ENCODE measurements at places on chromosomes 7 and 10. TPM values are rescaled to one million over a fixed set of nuclear protein-coding genes. Genes with fewer than 3 reads are reported as not detected.
A peak's percentile ranks its signal among the peaks of the same experiment; 100 is the strongest.

GRCh38 chr7:2452074-2452507 lies 24.1 kb downstream of the GRIFIN start:
- no peak overlapping the region for H3K4me3 ChIP-seq
- no peaks in the 10 kb centered on the region for H3K36me3 ChIP-seq
- peaks cover 4% of the 10 kb centered on the region for H3K4me1 ChIP-seq
- H3K27me3 ChIP-seq, result no peaks in the 10 kb centered on the region

DNA sequence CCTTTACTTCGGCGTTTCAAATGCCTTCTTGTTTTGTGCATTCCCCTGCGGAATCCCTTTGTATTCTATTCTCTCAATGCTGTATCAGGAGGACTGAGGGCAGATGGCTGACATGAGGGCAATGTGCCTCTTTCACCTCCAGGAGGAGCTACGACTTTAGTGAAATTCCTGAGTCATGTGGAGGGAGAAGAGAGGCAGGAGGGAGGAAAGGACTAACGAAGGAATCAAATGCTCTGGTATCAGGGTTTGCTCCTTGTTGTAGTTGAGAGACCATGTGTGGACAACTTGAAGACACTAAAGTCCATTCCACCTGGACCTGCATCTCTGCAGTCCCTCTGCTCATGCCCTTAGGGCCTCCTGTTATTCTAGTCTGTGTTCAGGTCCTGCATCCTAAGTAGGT lies 40.2 kb upstream of the PRSS58 start:
- DNase-seq, result no peak
- no peak overlapping the region for H3K4me3 ChIP-seq
- H3K27me3 ChIP-seq, result peaks cover 10% of the 10 kb centered on the region
- no peaks in the 10 kb centered on the region for H3K4me1 ChIP-seq
- no peaks in the 10 kb centered on the region for H3K36me3 ChIP-seq
- H3K27ac ChIP-seq, result no peak overlapping the region

DNA sequence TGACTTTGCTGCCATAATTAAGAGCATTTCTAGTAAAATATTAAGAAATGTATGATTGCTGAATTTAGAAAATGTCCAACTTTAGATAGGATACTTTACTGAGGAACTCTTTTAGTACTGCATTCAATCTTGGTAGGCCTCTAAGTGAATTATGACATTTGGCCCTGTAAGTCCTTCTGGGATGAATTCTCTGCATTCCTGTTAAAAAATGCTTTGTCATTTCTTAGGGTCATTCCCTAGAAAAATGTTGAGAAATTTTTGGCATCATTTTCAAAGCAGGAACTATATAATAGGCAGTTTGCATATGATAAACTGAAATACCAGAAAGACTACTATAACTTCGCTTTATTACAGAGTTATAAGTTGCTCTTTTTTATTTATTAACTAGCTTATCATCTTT lies 69.3 kb upstream of the PRR15 start:
- no peak overlapping the region for H3K27ac ChIP-seq
- DNase-seq, result no peak
- H3K4me1 ChIP-seq, result peaks cover 4% of the 10 kb centered on the region
- H3K4me3 ChIP-seq, result no peak overlapping the region

GRCh38 chr7:10022957-10023356 lies 950.7 kb upstream of the PHF14 start:
- no peaks in the 10 kb centered on the region for H3K27me3 ChIP-seq
- DNase-seq, result no peak
- no peak overlapping the region for H3K4me3 ChIP-seq

DNA sequence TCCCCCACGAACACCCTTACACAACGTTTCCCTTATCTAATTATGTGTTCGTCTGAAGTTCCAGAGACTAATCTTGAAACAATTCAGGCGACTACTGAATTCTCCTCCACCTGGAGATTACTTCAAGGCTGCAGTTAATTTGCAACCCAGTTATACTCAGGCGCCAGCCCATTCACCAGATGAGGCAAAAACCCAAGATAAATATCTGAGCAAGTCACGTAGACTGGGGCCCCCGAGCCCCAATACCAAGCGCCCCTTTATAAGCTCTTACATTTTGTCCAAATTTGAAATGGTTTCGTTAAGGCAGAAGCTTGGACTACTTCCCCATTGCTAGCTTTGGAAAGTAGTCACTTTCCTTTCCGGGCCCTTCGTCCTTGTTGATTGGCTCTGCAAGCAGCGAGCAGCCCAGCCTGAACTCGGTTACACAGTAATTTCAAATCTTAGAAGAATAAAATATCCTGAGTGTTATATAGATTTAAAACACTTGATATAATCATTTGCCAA lies 1.2 kb downstream of the TPK1 start:
- H3K4me1 ChIP-seq, result peaks cover 7% of the 10 kb centered on the region
- peaks cover 3% of the 10 kb centered on the region for H3K36me3 ChIP-seq
- no peaks in the 10 kb centered on the region for H3K27me3 ChIP-seq

GRCh38 chr7:33750177-33750576 lies 155.2 kb upstream of the BMPER start:
- H3K4me3 ChIP-seq, result no peak overlapping the region
- peaks cover 8% of the 10 kb centered on the region for H3K27me3 ChIP-seq
- no peak for DNase-seq
- peaks cover 8% of the 10 kb centered on the region for H3K4me1 ChIP-seq
- no peaks in the 10 kb centered on the region for H3K36me3 ChIP-seq

- no peaks in the 10 kb centered on the region for H3K27me3 ChIP-seq
- no peaks in the 10 kb centered on the region for H3K36me3 ChIP-seq
- H3K27ac ChIP-seq, result no peak overlapping the region
- H3K4me1 ChIP-seq, result peaks cover 5% of the 10 kb centered on the region
These were observed 71.7 kb upstream of the ADAM12 start for GRCh38 chr10:126459878-126460481.

Gene ZPBP
- total RNA-seq, result not detected

GRCh38 chr10:91163869-91164474 lies 56.5 kb upstream of the PCGF5 start:
- peaks cover 79% of the 10 kb centered on the region for H3K27me3 ChIP-seq
- H3K27ac ChIP-seq, result no peak overlapping the region
- H3K36me3 ChIP-seq, result peaks cover 3% of the 10 kb centered on the region
- no peak for DNase-seq
- peak overlapping the region; percentile 81 for H3K4me3 ChIP-seq
- peaks cover 8% of the 10 kb centered on the region for H3K4me1 ChIP-seq

GRCh38 chr10:1249142-1249920 lies 193.1 kb downstream of the WDR37 start:
- no peak overlapping the region for H3K27ac ChIP-seq
- no peak overlapping the region for H3K4me3 ChIP-seq
- peaks cover 6% of the 10 kb centered on the region for H3K4me1 ChIP-seq
- peaks cover 3% of the 10 kb centered on the region for H3K36me3 ChIP-seq
- peaks cover 9% of the 10 kb centered on the region for H3K27me3 ChIP-seq

Gene DNAJB9
- total RNA-seq, result 10.0 TPM

Gene GPER1
- 0.91 TPM for total RNA-seq

Gene TMEM130
- total RNA-seq, result 0.61 TPM

DNA sequence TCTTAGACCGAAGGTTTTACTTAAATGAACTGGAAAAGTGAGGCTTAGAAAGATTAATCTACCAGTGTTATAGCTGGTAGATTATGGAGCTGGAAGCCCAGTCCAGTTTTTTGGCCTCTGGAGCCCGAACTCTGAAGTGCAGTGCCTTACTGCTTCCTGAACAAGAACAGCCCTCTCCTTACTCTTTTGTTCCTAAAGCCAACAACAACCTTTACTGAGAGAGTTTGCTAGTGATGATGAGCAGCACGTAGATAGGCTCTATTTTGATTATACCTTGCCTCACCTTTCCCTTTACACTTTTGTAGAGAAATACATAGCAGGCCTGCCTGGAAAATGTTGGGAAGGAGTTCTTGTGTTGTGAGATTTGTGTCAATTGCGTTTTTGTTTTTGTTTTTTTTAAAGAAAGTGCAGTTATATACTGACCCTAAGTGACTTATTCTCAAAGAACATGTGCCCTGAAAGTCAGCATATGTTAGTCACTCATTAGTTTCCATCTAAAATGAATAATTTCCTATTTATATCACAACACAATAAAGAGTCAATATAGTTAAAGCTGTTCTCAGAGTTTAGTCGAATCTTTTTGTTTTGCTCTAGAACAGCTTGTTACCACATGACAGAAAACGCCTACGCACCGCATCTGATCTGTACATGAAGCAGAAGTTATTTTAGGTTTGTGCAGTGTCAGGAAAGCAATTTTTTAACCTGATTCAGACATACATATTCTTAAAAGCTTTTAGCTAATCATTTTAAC lies 33.0 kb downstream of the PLEKHA1 start:
- H3K4me1 ChIP-seq, result no peaks in the 10 kb centered on the region
- no peak overlapping the region for H3K4me3 ChIP-seq
- H3K36me3 ChIP-seq, result peaks cover 7% of the 10 kb centered on the region
- DNase-seq, result no peak

- no peak overlapping the region for H3K4me3 ChIP-seq
- peaks cover 2% of the 10 kb centered on the region for H3K36me3 ChIP-seq
- H3K27ac ChIP-seq, result no peak overlapping the region
- no peak for DNase-seq
These were observed 32.6 kb upstream of the TECTB start for GRCh38 chr10:112250555-112250954.

- H3K4me3 ChIP-seq, result no peak overlapping the region
- no peaks in the 10 kb centered on the region for H3K36me3 ChIP-seq
- H3K4me1 ChIP-seq, result no peaks in the 10 kb centered on the region
- H3K27ac ChIP-seq, result no peak overlapping the region
- no peaks in the 10 kb centered on the region for H3K27me3 ChIP-seq
These were observed 171.2 kb downstream of the REEP3 start for GRCh38 chr10:63692220-63692896.

DNA sequence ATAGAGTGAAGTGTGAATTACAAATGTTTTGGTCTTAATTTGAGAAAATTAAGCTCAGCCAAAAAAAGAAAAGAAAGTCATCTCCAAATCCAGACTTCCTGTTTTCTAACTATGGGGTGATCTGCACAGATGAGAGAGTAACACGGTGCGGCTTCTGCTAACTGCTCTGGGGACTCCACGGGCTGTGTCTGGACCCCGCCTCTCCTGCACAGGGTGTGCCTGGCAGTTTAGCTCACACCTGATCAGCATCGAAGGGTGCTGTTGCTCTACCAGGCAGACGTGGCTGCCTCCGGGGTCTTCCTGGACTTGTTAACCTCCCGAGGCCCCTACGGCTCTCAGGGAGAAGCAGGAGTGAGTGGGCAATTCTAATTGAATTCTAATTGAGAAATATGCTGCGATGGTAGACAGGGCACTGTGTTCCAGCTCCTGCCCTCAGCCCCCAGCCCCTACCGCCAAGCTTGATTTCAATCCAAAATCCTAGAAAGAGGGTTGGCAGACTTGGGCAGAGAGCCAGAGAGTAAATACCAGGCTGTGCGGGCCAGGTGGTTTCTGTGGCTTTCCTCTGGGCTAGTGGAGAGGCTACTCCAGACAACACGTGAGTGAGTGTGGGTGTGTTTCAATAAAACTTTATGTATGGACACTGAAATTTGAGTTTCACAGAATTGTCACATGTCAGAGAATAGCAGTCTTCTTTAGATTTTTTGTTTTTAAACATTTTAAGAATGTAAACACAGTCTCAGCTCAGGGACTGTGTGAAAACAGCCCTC lies 13.4 kb downstream of the SHH start:
- peaks cover 65% of the 10 kb centered on the region for H3K27me3 ChIP-seq
- H3K27ac ChIP-seq, result no peak overlapping the region
- DNase-seq, result no peak
- H3K4me1 ChIP-seq, result peaks cover 8% of the 10 kb centered on the region
- no peaks in the 10 kb centered on the region for H3K36me3 ChIP-seq

DNA sequence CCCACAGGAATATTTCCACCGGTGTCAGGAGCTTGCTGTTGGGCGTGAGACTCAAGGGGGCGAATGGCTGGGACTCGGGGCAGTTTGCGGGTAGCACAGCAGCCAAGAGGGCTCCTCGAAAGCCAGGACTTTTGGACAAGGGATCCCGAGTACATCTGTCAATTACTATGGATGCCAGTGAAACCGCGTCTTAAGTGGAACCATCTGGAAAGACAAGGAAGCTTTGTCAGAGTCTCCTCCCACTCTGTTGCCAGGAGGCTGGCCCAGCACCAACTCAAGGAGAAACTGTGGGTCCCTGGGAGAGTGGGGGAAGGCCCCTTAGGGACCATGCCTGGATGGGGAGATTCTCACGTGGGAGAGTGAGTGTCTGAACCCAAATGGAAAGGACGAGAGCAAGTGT lies 57.1 kb downstream of the C10orf143 start:
- peaks cover 7% of the 10 kb centered on the region for H3K36me3 ChIP-seq
- H3K4me3 ChIP-seq, result no peak overlapping the region
- no peak for DNase-seq
- no peaks in the 10 kb centered on the region for H3K4me1 ChIP-seq

GRCh38 chr7:33700001-33700899 lies 205.1 kb upstream of the BMPER start:
- DNase-seq, result no peak
- peaks cover 14% of the 10 kb centered on the region for H3K36me3 ChIP-seq
- no peaks in the 10 kb centered on the region for H3K27me3 ChIP-seq
- peaks cover 23% of the 10 kb centered on the region for H3K4me1 ChIP-seq
- H3K27ac ChIP-seq, result no peak overlapping the region

Gene ITGA8
- 0.37 TPM for total RNA-seq

Gene SPDYE6
- not detected for total RNA-seq

GRCh38 chr10:122954731-122955050 lies 664 bp upstream of the C10orf88 start:
- peaks cover 6% of the 10 kb centered on the region for H3K36me3 ChIP-seq
- peaks cover 35% of the 10 kb centered on the region for H3K27me3 ChIP-seq
- H3K27ac ChIP-seq, result no peak overlapping the region
- peaks cover 25% of the 10 kb centered on the region for H3K4me1 ChIP-seq

- DNase-seq, result peak; percentile 46
- H3K4me1 ChIP-seq, result peaks cover 10% of the 10 kb centered on the region
- no peaks in the 10 kb centered on the region for H3K27me3 ChIP-seq
- H3K27ac ChIP-seq, result peak overlapping the region; percentile 16
- H3K36me3 ChIP-seq, result no peaks in the 10 kb centered on the region
These were observed 73.6 kb downstream of the SNX10 start for GRCh38 chr7:26365077-26365900.

Gene PIK3CG
- not detected for total RNA-seq

GRCh38 chr10:97096261-97097083 lies 89.3 kb downstream of the SLIT1 start:
- no peak overlapping the region for H3K4me3 ChIP-seq
- DNase-seq, result no peak
- peaks cover 8% of the 10 kb centered on the region for H3K27me3 ChIP-seq
- no peak overlapping the region for H3K27ac ChIP-seq

- no peak for DNase-seq
- H3K27me3 ChIP-seq, result no peaks in the 10 kb centered on the region
- peaks cover 3% of the 10 kb centered on the region for H3K36me3 ChIP-seq
- H3K4me3 ChIP-seq, result peak overlapping the region; percentile 94
- H3K27ac ChIP-seq, result peak overlapping the region; percentile 88
- H3K4me1 ChIP-seq, result peaks cover 27% of the 10 kb centered on the region
These were observed 507 bp downstream of the SAR1A start for GRCh38 chr10:70169649-70170364.

Gene CD36
- 0.23 TPM for total RNA-seq

Gene EFCAB10
- total RNA-seq, result 0.70 TPM
